ENCODE measurements at places on chromosomes 2 and 18. TPM values are rescaled to one million over a fixed set of nuclear protein-coding genes. Genes with fewer than 3 reads are reported as not detected.

DNA sequence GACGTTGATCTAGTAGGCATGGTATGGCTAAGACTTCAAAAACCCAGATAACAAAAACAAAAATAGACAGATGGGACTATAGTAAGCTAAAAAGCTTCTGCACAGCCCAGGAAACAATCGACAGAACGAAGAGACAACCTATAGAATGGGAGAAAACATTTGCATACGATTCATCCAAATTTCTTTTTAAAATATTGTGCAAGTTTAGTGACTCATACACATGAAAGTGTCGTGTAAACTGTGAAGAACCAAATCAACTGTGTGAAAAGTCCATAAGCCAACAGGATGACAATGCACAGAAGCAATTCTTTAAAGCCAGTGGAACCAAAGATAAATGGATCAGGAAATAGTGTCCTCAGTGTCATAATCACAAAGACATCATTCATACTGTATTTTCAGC is 671.1 kb downstream of the RNF144A start:
- DNase-seq: no peak

DNA sequence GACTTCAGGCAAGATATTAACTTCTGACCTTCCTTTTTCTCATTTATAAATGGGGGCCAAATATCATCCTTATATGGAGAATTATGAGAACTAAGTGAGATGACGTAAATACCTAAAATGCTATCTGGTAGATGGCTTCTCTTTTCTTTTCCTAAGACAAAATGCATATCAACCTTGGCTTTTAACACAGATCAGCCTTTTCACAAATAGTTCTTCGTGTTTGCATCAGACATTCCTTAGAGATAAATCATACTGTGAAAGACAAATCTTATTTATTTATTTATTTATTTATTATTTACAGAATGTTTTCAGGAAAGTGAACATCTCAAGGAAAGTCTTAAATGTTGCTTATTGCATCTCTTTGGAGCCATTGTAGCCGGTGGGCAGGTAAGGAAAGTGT is 62.8 kb downstream of the NBEAL1 start:
- DNase-seq: no peak

GRCh38 chr2:43160778-43161177 is 65.6 kb downstream of the ZFP36L2 start:
- DNase-seq: no peak

DNA sequence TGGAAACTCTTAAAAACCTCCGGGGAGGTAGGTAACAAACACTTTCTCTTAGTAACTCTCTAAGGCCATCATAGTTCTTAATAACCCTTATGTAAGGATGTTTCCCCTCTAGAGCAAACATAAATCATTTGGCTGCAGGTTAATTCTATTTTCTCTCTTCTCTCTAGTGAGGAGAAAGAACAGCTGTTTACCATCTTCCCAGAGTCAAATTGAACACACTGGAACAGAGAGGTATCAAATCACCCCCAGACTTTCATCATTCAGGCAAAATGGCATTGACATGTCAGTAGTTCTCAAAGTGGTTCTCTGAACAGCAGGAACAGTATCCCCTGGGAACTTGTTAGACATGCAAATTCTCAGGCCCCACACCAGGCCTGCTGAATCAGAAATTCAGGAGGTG is 240.7 kb downstream of the MEIS1 start:
- DNase-seq: no peak

- no peak for DNase-seq
Observed at GRCh38 chr2:127951026-127951425, 65.3 kb upstream of the AMMECR1L start.

DNA sequence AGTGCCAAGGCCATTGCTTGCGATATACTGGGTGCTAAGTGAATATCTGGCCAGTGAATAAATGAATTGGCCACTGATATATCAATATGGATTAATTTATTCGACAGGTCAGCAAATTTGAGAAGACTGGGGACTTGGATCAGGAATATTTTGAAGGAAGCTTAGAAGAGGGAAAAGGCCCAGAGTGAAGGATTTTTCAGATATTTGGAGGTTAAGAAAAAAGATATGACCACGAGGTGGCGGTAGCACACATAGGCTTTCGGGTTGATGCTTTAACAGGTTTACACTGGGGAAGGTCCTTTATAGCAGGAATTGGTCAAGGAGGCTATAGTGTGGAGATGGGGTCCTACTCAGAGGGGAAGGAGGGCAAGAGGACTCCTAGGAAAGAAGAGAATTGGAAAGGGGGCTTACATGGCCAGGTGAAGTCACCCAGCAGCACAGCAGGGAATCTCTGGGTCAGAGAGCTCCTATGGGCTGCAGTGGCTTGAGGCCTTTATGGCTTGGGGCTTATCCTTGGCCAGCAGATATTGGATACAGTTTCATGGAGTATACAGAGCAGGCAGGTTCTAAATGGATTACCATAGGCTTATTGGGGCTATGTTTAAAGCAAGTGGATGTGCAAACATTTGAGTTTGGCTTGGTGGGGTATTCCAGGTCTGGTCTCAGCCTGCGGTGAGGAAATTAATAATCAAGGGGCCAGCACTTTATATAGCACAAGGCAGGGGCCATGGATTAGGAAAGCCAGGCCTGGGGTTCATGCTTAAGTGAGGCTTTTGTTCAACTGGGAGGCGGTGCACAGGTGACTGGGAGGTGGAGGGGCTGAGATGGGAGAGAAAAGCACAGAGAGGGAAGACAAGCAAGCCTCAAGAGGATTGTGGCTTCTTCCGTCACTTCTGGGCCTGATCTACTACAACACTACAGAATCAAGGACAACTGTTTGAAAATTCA is 9.7 kb downstream of the IL1RN start:
- DNase-seq: peak; percentile 65

MOGAT1 gene
- not detected for total RNA-seq

- DNase-seq: no peak
Observed at GRCh38 chr2:211802666-211803065, 735.9 kb downstream of the ERBB4 start.

DNA sequence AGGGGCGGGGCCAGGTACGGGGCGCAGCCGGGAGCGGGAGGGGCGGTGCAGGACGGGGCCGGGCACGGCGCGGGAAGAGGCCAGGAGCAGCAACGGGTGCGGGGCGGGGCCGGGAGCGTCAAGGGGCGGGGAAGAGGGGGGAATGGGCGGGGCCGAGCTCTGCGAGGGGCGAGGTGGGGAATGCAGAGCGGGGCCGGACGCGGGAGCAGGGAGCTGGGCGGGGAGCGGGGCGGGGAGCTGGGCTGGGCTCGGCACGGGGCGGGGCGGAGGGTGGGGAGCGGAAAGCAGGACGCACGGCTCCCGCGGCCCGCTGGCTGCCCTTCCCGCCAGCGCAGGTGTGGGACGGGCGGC is at the start of gene IMPA2:
Gene IMPA2 (plus strand): TSS at position 316 of the 351 bp plus-strand sequence. CDS start 163 bp downstream, outside the sequence.
- DNase-seq: no peak

DNA sequence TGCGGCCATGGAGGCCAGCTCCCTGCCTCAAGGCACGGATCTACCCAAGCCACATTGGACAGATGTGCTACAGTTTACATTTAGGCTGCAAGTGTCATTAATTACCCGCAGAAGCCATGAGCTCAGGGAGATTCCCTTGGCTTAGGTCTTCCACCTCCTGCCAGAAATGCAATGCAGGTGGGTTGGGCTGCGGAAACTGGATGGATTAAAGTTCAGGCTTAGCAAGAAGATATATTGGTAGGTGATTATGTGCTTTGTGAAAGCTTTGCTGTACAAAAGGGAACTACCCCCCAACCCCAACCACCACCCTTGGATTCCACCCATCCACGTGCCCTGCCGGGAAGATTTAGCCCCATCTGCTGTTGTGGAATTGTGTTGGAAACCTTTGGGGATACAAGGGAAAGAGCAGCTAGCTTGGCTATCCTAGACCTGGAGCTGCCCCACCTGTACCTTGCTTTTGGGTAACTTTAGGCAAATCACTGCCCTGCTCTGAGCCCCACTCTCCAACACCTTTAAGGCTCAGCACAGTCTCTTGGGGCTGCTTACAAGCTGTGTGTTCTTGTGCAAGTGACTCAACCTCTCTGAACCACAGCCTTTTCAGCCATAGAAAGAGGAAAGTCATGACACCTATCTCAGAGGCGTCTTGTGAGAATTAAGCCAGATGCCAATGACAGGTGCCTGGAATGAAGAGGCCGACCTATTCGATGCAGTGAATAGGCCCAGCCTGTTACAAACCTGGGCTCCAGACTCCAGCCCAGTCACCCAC is 141.6 kb upstream of the GLI2 start:
- no peak for DNase-seq

- DNase-seq: no peak
Observed at GRCh38 chr18:12628706-12629702, 28.9 kb downstream of the SPIRE1 start.

DNA sequence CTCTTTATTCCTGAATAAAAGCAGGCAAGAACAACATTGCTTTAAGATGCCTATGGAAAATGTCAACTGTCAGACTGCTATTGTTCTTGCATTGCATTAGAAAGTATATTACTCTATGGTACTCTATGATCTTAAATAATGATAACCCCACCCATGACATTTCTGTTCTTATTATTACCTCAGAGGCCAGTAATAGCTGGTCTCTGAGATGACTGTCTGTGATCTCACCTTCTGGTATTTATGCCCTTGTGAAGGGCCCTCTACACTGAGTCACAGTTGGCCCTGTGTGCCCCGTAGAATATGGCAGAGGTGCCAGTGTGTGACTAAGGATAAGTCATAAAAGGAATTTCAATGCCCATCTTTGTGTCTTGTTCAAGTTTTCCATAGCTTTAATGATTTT is 61.0 kb downstream of the SPP2 start:
- no peak for DNase-seq

GRCh38 chr2:24221343-24222050 is 46.6 kb downstream of the FAM228A start:
- no peak for DNase-seq

PROC gene
- 4.1 TPM for total RNA-seq

FEV gene
- total RNA-seq: not detected

GRCh38 chr18:40698129-40698528 is 1256.9 kb upstream of the PIK3C3 start:
- no peak for DNase-seq

GRCh38 chr2:181363164-181363563 is 94.0 kb upstream of the ITGA4 start:
- DNase-seq: no peak

GRCh38 chr2:30457296-30457695 is 10.2 kb downstream of the LCLAT1 start:
- no peak for DNase-seq

DNA sequence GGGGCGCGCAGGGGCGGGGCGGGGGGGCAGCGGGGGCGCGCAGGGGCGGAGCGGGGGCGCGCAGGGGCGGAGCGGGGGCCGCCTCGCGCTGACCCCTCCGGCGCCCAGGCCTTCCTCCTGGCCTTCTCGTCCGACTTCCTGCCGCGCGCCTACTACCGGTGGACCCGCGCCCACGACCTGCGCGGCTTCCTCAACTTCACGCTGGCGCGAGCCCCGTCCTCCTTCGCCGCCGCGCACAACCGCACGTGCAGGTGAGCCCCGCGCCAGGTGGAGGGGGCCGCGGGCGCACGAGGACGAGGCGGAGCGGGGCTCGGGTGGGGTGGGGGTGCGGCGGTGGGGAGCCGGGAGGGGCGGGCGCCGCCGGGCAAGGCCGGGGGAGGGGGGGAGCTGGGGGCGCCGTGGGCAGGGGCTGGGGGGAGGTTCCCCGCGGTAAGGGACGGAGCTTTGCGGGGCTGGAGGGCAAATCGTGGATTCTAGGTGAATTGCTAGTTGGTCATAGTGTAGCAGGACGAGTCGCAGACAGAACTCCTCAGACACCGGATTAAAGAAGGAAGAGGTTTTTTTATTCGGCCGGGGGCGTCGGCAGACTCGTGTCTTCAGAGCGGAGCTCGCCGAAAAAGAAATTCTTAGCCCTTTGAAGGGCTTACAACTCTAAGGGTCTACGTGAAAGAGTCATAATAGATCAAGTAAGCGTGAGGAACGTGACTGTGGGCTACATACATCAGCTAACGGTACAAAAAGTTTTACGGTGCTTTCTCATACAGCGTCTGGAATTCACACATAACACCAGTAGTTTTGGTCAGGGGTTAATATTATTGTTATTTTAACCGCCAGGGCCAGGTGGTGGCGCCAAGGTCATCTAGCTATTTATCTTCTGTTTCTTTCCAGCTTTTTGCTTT is 29.9 kb downstream of the ANO7 start:
- peak; percentile 68 for DNase-seq

- no peak for DNase-seq
Observed at GRCh38 chr18:61658431-61658830, 234.4 kb downstream of the RNF152 start.

GRCh38 chr2:112946086-112946485 is 31.7 kb upstream of the IL36G start:
- no peak for DNase-seq

NRP2 gene
- total RNA-seq: 95.6 TPM

GRCh38 chr2:42359304-42359964 is 1.6 kb downstream of the COX7A2L start:
- DNase-seq: no peak

TEX44 gene
- not detected for total RNA-seq

DNA sequence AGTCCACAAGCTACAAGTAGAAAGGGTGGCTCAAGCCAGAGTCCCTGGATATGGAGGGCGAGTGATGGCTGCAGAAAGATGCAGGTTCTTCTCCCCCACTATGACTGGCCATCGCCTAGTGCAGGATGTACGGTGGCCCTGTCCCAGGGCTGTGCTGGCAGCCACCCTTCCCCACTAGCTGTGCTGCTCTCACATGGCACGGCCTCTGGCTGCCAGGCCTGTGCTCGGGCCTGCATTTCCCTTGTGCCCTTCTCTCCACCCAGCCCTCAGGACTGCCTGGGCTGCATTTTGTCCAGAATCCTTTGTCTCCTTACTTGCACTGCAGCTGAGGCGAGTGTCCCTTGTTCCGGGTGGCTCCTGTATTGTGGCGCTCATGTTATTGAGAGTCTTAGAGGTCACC is 1.6 kb upstream of the RAMP1 start:
- no peak for DNase-seq

DNA sequence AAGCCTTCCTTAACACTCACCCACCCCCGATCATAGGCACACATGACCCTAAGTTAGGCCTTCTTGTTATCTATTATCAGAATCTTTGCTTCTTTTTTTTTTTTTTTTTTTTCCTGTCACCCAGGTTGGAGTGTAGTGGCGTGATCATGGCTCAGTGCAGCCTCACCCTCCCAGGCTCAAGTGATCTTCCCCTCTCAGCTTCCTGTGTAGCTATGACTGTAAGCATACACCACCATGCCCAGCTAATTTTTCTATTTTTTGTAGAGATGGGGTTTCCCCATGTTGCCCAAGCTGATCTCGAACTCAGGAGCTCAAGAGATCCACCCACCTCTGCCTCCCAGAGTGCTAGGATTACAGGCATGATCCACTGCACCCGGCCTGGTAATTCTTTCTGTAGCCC is 328.7 kb downstream of the NR4A2 start:
- DNase-seq: no peak

Measured in Caco-2 (cell line).